Gastrocnemius medialis (tissue), 4 donors: ENCODE measurements at places on chromosomes 1 and 21. TPM values are rescaled to one million over a fixed set of nuclear protein-coding genes. Genes with fewer than 3 reads are reported as not detected.

- DNase-seq, result no peak
Observed at GRCh38 chr1:111162488-111162880, 22.5 kb downstream of the CEPT1 start.

DNA sequence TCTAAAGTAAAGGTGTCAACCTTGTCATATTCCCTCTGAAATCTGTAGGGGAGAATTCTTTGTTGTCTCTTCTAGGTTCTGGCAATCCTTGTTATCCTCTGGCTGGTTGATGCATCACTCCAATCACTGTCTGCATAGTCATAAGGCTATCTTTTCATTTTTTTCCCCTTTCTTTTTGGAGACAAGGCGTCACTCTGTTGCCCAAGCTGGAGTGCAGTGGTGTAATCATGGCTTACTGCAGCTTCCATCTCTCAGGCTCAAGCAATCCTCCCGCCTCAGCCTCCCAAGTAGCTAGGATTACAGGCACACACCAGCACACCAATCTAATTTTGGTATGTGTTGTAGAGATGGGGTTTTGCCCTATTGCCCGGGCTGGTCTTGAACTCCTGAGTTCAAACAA is 12.9 kb downstream of the DPYD start:
- no peak for DNase-seq

- no peak for DNase-seq
Observed at GRCh38 chr1:223425550-223425949, 32.3 kb downstream of the CCDC185 start.

DNA sequence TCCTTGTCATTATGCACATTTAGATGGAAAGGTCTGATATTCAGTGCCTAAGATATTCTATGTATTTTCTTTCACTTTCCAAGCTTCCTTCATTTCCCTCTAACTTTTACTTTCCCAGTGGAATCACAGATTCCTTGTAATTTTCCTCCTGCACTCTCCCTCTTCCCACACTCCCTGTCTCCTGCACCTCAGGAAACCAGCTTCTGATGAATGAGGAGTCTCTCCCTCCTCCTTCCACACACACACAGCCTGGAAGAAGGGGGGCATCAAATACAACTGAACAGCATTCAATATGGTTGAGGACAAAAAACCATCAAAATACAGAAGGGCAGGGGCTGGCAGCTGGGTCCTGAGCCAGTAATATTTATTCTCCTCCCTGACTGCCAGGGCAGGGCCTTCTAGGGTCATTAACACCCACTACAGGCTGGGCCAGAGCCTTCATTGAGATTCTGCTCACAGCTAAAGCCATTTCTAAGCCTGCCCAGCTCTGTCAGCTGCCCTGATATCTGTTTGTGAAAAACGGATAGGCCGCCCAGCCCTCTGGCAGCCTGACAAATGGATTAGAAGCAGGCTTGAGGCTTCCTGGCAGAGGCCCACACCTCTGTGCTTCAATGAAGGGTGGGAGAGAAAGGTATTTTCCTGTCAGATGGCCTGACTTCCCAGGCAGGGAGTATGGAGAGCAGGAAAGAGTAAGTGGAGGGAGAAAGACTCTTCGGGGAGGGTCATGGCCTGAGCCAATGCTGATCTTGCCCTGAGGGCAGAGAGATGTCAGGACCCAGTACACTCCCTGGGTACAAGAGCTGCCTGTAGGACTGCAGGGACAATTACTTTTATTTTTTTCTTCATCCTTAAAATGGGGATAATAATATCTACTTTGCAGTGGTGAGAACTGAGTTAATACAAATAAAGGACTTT is 138.9 kb upstream of the SPATA6 start:
- no peak for DNase-seq

- DNase-seq, result no peak
Observed at GRCh38 chr21:35444391-35444790, 395.3 kb upstream of the RUNX1 start.

Gene PRAMEF11
- not detected for total RNA-seq

Gene CA6
- total RNA-seq, result not detected

Gene TMEM200B
- total RNA-seq, result 1.4 TPM

Gene PTPN7
- total RNA-seq, result 0.19 TPM

Gene KRTAP6-2
- total RNA-seq, result not detected

Gene ST6GALNAC3
- 3.9 TPM for total RNA-seq
